ENCODE measurements at places on chromosomes 16 and 17.

- no peak for DNase-seq
Observed at GRCh38 chr16:63092736-63093135, 1056.5 kb upstream of the CDH8 start.

DNA sequence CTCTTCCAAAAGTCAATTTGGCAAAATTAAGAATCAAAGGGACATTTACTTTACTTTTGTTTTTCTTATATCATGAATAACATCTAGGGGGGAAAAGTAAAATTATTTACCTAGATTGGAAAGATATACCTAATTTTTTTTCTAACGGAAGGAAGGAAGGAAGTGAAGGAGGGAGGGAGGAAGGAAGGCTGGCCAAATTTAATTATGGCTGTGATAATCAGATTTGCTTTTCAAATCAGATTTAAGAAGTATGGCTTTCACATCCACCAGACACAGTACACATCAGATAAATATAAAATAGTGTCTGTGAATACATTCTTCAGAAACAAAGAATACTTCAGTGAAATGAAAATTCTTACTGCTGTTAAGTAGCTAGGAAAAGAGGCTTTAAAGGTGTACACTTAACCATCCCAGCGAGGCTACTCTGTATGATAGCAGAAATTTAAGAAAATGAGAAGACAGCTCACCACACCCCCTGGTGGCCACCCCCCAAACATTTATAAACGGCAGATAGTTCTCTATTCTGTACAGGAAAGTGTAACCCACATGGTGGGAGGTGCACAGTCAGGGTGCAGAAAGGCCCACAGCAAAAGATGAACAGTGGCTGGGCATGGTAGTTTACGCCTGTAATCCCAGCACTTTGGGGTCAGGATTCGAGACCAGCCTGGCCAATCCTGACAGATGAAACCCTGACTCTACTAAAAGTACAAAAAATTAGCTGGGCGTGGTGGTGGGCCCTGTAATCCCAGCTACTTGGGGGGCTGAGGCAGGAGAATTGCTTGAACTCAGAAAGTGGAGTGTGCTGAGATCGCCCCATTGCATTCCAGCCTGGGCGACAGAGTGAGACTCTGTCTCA lies 150.8 kb downstream of the SSH2 start:
- peak; percentile 21 for DNase-seq

GRCh38 chr16:15946257-15947044 lies 3.0 kb upstream of the ABCC1 start:
- no peak for DNase-seq

- DNase-seq = peak; percentile 85
Observed at GRCh38 chr16:27202923-27203506, 311 bp upstream of the KDM8 start.

DNA sequence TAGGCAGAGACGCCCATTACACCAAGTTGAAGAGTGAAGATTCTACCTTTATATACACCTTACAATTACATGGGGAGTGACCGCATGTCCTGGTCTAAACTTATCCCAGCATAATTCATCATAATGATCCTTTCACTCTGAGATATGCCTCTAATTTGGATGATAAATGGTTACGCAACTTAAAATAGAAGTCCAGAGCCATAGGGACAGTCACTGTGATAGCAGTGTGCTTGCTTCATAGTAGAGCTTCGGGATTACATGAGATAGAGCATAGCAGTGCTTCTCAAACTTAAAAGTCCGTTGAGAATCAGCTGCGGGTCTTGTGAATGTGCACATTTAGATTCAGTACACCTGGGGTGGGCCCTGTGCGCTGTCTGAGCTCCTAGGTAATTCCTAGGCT lies 16.9 kb downstream of the USP10 start:
- no peak for DNase-seq

DNA sequence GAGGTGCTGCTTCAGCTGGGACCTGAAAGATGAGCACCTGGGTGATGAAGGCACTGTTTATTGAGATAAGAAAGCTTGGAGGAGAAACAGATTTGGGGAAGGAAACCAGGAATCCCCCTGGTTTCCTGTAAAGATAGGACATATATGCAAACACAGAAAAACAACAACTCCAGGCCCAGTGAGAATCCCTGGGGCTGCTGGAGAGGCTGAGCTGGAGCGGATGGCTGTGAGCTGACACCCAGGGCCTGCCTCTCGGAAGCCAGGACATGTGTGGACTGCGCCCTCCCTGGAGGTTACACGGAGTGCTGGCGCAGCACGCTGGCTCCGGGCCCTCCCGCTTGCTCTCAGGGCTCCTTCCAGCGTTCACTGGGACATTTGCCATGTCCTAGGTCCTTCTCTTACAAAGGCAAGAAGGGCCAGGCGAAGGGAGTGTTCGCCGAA lies 57.5 kb downstream of the CYB5B start:
- DNase-seq = no peak

DNA sequence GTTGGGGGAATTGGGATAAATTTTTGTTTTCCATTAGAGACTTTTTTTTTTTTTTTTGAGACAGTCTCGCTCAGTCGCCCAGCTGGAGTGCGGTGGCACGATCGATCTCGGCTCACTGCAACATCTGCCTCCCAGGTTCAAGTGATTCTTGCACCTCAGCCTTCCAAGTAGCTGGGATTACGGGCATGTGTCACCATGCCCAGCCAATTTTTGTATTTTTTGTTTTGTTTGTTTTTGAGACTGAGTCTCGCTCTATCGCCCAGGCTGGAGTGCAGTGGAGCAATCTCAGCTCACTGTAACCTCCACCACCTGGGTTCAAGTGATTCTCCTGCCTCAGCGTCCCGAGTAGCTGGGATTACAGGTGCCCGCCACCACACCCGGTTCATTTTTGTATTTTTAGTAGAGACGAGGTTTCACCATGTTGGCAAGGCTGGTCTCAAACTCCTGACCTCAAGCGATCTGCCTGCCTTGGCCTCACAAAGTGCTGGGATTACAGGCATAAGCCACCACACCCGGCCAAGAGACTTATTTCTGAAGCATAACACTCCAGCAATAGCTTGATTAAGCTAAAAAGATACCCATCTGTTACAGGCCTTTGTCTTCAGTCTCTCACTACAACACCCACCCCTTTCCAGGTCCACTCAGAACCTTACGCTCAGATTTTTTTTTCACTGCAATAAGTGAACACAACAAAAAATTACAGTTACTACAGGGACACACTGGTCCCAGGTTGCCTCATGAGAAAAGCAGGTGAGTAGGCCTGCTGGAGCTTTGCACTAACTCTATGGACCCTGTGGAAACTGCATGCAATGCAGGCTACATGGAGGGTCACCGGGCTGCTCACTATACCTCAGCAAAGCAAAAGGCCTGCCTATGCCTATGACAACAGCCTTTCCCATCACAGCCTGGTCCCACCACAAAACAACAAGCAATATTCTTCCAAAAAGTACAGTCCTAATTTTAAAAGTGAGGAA lies 34.6 kb downstream of the KANSL1 start:
- DNase-seq = no peak

GRCh38 chr16:55810451-55810961 lies 22.4 kb downstream of the CES1 start:
- no peak for DNase-seq

DNA sequence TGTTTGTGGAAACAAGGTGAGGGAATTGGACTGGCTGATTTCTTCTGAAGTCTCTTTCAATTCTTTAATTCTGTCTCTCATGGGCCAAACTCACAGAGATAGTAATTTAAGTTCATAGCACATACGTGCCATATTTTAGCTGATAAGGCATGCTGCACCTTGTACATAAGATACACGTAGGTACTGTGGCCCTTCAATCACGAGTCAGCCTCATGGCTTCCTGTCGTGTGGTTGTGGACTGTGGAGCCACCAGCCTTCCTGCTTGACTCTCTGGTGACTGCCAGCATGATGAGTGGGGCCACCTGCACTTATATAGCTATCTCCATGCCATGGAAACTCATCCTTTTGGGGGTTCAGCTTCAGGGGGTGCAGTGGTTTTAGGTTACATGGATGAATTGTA lies 25.1 kb downstream of the KSR1 start:
- no peak for DNase-seq

- no peak for DNase-seq
Observed at GRCh38 chr16:10937068-10937859, 5.0 kb downstream of the DEXI start.

DNA sequence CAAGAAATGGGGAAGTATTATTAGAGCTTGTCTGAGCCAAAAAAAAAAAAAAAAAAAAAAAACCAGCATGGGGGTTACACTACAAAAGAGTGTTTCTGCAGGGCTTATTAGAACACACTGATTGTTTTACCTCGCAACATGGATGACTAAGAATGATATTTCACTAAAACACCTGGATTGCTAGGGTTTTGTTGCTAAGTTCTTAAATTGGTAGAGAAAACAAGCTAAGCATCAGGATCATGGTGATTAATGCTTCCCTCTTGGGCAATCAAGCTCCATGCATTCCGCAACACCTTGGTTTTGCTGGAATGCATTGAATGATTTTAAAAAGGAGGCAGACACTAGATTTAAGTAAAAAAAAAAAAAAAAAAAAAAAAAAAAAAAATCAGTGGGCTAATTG lies 931.4 kb upstream of the CDH8 start:
- DNase-seq = no peak

DNA sequence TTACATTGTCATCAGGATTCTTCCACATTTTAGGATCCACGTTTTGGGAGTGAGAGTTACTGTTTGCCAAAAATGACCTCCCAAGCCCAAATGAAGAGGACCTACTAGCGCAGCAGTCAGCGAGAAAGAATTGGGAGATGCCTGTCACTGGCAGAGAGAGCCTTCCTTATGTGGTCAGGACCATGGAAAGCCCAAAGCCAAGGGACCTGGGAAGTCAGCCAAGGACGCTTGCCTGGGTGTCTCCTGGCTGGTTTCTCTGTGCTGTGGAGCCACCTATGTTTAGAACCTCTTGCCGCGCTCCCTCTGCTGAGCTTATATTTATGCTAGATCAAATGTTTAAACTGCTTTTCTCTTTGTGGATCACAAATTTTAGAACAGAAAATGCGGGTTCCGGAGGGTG lies 24.9 kb upstream of the RHBDL3 start:
- no peak for DNase-seq

DNA sequence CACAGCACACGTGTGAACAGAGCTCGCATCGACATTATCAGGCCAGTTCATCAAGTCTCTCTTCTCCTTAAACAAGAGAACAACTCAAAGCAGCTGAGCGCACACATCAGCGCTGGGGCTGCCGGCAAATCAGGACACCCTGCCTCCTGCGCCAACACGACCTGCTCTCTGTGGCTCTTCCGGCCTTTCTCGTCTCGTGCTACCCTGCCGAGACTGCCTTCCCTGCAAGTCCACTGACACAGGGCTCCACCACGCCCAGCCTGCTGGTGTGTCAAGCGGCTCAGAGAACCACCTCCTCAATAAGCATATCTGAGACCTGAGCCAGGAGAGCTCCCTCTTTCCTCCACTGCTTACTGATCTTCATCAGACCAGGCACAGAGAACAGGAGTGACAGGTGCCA lies 96.9 kb downstream of the ZNF778 start:
- DNase-seq = no peak

DNA sequence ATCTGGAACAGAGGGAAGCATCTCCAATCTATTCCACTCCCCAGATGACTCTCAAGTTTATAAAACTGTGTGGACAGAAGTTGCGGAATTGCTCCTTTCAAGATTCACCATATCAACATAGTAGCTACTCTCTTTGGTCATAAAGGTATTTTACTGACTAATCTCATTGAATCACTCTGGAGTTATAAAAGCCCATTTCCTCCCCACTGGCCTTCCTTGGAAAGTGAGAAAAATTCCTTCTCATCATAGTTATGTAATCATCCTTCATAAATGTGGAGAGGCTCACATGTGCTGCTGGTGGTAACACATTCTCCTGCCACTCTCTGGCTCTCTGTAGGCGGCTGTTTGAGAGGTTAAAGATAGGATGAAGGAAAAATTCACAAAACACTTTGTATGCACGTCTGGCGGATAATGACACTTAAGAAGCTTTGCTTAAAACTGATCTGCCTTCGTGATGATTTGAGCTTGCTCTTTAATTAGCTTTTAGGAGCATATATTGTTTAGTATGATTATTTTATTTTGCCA lies 1034.0 kb upstream of the EEF2KMT start:
- no peak for DNase-seq

DNA sequence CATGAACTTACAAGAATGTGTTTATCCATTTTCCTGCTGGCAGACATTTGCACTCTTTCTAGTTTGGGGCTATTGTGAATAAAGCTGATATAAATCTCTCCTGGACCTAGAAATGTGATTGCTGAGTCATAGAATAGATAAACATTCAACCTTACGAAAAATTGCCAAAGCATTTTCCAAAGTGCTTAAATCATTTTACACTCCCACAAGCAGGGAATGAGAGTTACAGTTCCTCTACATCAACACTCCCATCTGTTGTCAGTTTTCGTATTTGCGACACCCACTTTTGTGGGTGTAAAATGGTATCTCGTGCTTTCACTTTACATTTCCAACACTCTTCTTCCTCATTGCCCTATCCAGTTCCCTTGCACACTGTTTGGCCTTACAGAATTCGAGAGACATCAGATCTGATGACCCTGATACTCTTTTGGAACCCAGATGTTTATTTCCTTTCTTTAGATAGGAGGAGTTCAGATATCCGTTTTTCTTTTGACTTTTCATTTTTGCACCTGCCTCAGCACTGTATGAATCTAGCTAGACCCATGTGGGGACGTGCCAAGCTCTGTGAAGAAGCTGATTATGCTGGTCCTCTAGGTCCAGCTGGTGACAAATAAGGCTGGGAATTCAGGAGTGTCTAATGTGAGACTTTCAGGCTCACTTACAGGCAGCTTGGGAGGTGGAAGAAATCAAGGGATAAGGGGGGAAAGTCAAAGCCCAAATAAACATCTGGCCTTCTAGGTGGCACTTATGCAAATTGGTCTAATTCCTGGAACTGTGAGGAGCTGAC lies 14.0 kb downstream of the SOX9 start:
- no peak for DNase-seq

DNA sequence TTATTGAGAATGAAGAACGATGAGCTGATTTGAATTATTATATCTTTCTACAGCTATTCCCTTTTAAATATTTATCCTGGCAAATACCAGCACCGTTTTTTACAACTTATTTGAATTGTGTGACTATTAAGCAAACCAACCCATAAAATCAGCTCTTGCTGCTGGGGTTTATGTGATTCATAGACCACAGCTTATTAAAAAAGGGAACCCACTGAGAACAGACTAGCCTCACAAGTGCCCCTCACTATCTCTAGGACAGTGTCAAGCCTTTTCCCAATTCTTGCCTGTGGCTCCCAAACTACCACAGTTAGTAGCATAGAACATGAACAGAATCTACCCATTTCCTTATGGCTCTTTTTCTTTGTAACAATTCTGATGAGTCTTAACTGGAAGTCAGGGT lies 6.1 kb upstream of the LIG3 start:
- no peak for DNase-seq

- DNase-seq = no peak
Observed at GRCh38 chr17:45405250-45406086, 27.2 kb downstream of the ARHGAP27 start.

DNA sequence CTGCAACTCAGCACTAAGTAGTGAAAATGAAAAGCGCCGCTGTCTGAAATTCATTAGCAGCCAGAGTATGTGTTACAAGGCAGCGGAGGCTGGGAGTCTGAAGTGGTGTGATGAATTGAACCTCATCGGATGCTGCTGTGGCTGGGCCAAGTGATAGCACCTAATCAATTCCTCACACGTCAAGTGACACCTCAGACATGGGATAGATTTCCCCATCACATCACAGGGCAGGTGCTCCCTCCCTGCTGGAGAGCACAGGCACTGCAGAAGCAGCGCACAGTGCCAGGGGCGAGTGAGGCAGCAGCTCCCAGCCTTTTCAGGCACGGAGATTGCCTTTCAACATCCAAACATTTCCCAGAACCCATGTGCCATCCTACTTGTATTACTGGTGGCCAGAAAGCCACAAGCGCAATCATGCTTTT lies 32.2 kb downstream of the DRC3 start:
- DNase-seq = no peak

Data from NCI-H2081 (cell line).